ENCODE measurements at places on chromosomes 7 and 10.

GRCh38 chr7:31814187-31814586 lies 127.2 kb downstream of the PPP1R17 start:
- DNase-seq: no peak

DNA sequence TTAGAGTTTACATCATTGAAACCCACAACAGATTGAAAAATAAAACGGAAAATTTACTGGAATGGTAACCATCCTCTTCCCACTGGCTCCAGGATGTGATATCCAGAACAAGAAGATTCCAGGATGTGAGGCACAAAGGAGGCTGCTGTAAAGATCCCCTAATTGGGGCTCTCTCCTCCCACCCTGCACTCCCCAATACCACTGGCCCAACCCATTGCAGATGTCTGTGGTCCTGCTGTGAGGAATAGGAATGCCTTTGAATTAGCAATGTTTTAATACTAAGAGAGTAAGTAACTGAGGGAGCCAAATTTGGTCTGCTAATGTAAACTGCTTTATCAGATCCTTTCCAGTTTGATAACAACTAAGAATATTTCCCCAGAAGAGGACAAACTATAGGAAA lies 225.9 kb upstream of the INHBA start:
- DNase-seq: no peak

DNA sequence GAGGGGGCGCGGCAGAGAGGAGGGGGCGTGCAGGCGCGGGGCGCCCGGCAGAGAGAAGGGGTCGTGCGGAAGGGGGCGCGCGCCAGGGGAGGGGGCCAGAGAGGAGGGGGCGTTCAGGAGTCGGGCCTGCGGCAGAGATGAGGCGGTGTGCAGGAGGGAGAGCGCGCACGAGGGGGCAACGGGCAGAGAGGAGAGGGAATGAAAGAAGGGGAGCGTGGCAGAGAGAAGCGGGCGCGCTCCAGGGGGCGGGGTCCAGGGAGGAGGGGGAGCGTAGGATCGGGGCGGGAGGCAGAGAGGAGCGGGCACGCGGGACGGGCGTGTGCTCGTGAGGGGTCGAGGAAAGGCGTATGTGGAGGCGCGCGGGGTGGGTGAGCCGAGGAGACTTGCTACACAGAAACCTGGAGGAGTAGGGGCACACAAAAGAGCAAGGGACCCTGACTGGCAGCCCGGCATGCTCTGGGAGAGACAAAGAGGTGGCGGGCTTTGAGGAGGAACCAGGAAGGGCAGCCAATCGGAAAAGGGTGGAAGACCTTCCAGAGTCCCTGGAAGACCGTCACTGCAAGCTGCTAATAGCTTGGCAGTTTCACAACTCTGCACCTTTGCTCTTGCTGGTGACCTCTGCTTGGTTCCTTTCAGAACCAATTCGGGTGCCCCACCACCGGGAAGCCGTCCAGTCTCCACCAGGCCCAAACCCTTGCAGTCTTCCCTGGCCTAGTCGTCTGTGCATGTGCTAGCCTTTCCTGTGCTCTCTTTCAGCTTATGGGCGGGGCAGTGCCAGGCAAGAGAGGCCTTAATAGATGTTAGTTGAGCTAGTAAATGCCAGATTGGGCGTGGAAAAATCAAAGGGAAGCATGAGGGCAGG lies 639 bp downstream of the DYDC2 start:
- no peak for DNase-seq

- DNase-seq: no peak
Observed at GRCh38 chr7:66912195-66912594, 8.8 kb upstream of the TMEM248 start.

DNA sequence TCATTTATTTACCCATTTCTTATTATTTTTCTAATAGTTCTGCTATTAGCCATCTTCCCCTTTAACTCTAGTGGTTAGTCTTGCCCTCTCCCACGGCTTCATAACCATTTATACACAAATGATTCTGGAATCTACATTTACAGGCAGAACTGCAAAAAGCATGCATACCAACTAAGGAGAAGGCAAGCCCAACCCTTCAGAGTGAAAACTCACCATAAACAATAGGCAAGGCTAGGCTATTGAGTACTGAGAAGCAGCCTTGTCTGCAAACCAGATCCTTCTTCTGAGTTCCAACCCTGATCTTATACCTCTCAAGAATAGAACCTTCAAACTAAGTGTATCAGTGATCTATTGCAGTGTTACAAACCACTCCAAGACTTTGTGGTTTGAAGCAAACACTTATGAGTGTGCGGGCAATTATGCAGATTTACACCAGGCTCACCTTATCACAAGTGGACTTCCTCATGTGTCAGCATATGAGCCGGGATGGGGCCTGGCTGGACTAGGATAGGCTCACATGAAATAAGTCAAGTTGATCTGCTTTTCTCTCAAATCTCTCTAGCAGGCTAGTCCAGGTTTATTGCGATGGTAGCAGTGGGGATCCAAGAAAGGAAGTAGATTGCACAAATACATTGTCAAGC lies 896.9 kb upstream of the PHF14 start:
- DNase-seq: no peak

- no peak for DNase-seq
Observed at GRCh38 chr7:135845415-135846075, 96.9 kb upstream of the FAM180A start.

DNA sequence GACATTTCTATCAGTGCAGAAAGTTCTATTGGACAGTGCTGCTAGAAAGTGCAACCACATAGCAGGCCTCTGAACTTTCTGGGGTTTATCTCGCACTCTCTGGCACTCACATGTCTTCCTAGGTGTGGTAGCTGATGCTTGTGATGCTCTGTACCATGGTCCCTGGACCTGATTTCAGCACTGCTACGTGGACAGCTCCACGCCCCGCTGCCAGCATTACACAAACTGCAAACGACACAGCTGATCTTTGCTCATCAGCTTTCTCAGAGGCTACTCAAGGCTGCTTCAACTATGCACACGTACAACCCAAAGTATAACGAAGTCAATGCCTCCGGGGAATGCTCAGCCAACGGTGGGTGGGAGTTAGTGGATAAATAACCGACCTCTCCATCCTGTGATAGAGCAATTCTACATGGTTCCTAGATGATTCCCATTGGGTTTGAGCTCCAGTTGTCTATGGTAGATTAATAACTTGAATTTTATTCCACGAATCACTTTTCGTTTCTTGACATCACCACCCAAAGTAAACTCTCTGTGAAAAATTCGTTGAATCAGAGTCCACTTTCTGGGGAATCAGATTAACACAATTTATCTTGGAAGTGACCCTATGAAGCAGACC lies 302.5 kb downstream of the ACTR3B start:
- DNase-seq: no peak

DNA sequence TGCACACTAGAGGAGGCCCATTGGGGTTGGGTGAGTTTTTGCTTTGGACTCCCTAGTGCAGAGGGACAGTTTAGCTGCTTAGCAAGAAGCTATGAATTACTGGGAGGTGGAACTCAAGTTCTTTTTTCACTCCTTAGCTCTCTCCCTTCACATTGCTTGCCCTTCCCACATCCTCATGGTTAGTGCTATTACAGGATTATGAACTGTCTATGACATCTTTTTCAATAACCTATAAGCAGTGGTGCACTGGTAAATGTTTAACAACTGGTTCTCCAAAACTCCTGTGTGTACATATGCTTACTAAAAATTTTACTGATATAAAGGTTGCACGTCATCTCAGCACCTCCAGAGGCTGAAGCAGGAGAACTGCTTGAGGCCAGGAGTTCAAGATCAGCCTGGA lies 6.2 kb downstream of the SSMEM1 start:
- DNase-seq: no peak

GRCh38 chr7:55252386-55252785 lies 112.8 kb upstream of the LANCL2 start:
- no peak for DNase-seq

DNA sequence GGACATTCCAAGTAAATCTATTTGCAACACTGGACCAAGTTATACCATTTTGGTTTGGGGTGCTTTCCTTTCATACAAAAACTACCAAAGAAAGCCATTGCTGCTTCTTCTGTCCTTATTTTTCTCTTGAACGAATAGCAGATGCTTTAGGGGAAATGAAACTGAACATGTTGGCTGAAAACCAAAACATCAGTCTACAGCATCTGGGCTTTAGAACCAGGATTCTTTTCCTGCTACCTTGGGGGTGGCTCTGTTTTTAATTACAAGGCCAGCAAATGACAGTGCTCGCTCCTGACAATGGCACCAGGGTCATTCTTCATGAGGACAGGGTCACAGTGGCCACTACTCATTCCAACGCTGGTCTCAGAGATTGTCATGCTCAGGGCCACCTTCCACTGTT lies 80.3 kb downstream of the WDR11 start:
- DNase-seq: no peak

DNA sequence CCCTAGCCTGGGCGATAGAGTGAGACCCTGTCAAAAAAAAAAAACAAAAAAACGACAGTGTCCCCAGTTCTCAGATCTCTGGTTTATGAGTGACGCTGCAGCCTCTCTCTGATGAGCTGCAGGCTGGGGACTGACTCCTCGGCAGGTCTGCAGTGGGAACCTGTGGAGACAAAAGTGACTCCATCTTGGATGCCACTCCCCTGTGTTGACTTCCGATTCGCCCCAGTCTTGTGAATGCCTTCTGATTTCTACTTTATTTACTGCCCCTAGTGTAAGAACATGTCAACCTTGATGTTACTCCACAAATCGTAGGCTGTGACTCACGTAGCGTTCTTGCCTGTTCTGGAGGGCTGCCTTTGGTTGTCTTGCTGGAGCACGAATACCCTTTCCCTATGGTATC lies 6.2 kb downstream of the TACR2 start:
- DNase-seq: no peak

DNA sequence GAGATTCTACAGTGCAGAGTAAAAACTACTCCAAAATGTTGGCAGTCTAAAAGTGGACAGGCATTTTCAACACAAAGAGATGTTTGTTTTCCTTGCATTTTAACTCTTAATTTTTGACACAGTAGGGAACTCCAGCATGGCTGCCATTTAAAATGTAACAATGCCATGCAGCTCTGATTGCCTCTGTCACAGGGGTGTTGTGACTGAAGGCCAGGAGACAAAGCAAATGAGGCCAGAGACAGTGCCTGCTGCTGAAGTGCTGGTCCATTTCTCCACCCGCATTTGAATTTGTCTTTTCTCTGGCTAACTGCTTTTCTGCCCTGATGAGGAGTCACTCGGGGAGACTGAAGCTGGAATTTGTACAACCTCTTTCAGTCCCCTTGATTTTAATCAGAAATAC lies 710.6 kb upstream of the GALNT17 start:
- DNase-seq: no peak

- no peak for DNase-seq
Observed at GRCh38 chr7:101116898-101117297, 10.0 kb upstream of the SERPINE1 start.

GRCh38 chr10:19811540-19811939 lies 4.7 kb upstream of the PLXDC2 start:
- no peak for DNase-seq

GRCh38 chr10:71326464-71326881 lies 7.4 kb downstream of the SLC29A3 start:
- no peak for DNase-seq

DNA sequence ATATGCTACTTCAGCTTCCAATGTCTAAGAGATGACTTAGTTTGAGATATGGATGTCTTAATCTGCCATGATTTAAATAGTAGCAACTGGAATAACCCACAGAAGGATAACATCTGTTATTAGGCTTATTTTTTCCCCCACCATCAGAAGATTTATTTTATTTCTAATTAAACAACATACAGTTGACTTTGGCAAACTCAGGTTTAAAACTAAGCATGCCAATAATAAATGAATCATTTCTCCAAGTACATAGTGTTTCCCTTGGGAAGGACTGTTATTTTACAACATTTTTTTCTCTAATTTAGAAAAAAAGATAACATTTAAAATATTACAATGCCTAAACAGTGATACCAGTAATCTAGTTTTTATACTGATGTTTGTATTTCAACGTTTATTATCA lies 58.4 kb downstream of the SFTPD start:
- no peak for DNase-seq

GRCh38 chr7:77444123-77444522 lies 28.0 kb upstream of the GSAP start:
- no peak for DNase-seq

DNA sequence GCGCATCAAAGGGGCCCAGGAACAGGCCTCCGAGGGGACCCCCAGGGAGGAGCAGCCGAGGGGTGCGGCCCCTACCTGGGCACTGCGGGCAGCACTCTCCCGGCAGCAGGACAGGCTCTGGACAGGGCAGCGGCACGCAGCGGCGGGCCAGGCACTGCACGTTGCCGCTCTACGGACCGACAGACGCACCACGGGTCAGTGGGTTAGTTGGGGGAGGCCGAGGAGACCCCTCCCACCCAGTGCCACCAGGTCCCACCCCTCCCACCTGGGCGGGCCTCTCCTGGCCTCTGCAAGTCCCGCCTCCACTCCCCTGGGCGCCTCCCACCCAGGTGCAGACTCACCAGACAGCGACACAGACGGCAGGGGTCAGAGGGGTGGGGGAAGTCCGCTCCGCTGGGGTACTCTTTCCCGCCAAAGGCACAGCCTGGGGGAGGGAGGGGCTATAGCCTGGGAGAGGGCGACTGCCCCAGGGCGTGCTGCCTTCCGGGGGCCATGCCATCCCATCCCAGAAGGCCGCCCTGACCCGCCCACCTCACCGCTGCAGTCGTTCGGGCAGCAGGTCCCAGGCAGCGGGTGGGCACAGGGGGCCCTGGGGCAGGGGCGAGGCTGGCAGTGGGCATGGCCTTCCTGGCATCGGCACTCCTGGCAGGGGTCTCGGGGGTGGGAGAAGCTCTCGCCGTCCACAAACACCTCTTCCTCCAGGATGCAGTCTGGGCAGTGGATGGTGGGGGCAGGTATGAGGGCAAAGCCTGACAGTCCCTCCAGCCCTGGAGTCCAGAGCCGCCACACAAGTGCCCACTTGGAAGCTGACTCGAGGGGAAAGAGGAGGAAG lies 19.2 kb downstream of the KCP start:
- DNase-seq: no peak

GRCh38 chr7:101718363-101719122 lies 89.4 kb upstream of the MYL10 start:
- no peak for DNase-seq

DNA sequence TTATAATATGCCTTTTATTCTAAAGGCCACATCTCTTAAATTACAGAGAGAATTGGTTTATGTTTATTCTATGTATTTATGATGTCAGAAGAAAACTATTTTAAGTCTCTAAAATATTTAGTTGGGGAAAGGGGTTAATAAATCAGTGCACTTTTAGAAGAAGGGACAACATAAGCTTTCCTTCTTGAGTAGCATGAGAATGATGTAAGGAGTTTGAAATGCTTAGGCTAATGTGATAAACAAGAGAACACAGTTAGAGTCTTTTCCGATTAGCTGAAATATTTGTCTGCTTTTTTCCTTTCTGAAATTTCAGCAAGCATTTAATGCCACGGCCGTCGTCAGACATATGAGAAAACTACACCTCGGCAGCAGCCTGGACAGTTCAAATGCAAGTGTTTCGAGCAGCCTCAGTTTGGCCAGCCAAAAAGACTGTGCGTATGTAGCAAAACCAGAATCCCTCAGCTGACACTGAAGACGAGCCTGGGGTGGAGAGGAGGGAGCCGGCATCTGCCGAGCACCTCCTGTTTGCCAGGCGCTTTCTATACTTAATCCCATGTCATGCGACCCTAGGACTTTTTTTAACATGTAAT lies 176.2 kb downstream of the CCDC3 start:
- no peak for DNase-seq
